GOT3 (cell line): ENCODE measurements at places on chromosomes 12 and 14.

DNA sequence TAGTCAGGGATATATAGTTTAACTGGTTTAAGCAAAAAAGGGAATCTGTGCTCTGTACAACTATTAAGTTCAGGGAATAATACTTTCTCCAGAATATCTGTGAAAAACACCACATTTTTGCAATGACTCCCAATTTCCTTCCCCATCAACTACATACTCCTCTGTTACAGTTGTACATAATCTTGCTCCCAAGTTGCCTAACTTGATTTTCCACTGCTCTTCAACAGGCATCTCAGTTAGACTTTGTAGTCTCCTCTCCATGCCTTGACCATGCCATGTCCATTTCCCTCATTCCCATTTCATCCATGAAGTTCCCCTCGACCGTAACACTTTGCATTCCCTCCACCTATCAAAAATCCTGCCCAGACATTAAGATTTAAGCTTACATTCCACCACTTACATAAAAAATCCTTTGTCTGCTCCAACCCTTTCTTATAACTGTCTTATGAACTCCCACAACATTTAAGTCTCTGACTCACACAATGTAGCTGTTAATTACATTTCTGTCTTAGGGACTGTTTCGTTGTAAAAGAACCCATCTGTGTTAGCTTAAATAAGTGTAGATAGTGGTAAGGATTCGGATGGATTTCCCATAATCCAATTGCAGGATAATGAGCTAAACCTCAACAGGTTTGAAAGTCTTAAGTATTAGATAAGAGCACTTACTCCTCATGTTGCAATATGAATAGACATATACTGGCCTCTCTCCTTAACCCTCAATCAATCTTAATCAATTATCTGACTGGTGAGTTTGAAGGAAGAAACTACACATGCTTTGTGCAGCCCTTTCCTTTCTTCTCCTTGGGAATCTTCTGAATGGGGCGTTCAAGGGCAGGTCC lies 156.5 kb downstream of the PAWR start:
- DNase-seq, result no peak

DNA sequence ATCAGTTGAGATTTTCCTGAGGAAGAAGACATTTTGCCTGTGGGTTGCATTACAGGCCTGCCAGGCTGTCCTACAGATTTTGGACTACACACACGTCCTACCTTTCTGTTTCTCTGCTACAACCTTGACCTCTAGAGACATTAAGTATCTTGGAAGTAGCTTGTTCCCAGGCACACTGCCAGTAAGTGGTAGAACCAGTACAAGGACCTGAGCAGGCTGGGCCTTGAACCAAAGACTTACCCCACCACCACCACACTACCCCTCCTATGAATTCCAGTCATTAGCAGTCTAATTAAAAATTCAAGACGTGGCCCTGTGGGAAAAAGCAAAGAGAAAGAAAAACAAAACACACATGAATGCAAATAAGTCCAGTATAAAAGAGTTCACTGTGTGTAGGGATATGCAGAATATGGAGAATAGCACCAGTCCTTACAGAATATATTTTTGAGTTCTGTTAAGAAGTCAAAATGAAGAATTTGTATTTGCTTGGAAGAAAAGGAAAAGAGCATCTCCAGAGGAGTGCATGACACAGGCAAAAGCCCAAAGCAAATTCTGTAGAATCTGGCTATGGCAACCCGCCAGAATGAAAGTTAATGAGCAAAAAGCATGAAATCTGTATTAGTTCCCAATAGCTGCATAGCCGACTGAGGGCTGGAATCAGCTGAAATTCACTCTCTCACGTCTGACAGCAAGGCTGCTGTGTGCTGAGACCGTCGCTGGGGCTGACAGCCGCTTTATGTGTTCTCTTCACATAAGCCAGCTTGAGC lies 74.3 kb upstream of the ST8SIA1 start:
- DNase-seq, result no peak

DNA sequence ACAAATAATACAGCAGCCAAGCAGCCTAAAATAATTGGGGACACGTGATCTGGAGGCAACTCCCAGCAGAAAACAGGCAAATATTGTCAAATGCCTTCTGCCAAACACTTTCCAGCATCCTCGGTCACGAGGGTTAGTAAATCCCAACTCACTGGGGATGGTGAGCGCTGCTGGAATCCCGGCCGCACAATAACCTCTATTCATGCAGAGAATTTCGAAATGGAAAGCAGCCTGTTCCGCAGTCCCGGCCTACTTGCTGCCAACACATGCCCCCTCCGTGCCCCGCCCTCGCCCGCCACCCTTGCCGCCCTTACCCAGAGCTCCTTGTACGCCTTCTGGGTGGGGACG lies 62.2 kb downstream of the RFX4 start:
- DNase-seq, result no peak

- no peak for DNase-seq
Measured at GRCh38 chr12:56590237-56590830, 39.8 kb downstream of the BAZ2A start.

DNA sequence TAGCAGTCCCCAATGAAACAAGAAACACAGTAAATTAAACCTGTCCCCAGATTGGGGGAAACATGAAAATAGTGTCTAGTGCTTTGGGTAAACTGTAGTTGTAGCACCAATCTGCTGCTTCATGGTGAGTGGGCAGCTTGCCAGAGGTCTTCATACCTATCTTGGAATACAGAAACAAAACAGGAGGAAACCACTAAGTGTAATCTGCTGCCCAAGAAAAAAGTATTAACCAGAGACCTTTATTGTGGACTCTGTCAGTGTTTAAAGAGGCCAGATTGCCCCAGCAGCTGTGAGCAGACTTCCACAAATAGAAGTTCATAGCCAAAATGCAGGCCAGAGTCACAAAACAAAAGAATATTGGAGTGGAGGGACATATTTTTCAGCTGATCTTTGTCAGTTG lies 2.3 kb downstream of the ISCU start:
- DNase-seq, result no peak

DNA sequence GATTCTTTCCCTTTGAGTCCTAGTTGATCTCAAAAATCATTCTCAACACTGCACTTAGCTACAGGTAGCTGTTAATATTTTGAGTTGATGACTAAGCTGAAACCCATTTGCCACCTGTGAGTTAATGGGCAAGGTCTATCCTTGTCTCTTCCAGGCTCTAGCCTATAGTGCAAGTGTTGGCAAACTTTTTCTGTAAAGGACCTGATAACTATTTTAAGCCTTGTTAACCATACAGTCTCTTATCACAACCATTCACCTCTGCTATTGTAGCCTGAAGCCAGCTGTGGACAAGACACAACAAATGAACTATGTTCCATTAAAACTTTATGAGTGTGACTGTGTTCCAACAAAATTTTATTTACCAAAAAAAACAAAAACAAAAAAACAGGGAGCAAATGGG lies 19.4 kb downstream of the RAP1B start:
- DNase-seq, result no peak

GRCh38 chr12:116639765-116640164 lies 80.6 kb downstream of the MAP1LC3B2 start:
- DNase-seq, result no peak

DNA sequence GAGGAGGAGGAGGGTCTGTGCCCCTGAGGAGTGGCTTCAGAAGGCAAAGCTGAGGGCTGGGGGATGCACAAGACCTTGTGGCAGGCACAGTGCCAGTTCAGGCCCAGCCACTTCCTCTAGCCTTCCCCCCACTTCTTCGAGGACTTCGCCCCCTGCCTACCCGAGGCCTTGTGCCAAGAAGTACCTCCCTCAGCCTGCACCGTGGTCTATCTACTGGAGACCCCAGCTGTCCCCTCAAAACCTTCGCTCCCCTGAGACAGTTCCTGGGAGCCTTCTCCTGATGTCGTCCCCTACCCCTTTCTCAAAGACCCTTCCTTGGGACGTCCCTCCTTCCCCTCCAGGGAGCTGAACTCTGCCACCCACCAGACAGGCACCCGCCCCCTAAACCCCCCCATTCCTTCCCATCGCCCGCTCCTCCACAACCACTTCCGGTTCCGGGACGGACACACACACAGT lies 604 bp downstream of the ZNF384 start:
- DNase-seq, result no peak

- no peak for DNase-seq
Measured at GRCh38 chr12:51321882-51322281, 2.1 kb downstream of the BIN2 start.

DNA sequence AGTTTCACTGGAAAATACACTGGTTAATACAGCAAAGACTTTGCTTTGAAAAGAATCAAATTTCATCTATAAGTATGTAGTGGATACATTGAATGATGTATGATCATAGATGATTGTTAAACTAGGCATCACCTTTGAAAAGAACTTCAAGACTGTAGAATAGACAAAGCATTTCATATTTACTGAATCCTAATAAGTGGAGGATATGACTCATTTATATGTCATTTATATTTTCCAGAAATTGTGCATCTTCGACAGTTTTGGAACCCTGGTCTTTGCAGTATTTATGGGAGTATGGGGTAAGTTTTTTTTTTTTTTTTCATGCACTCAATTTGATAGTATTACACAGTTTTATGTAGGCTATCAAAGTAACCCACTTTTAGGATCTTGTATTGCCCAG lies 161.9 kb downstream of the ANO6 start:
- no peak for DNase-seq

- no peak for DNase-seq
Measured at GRCh38 chr12:46379352-46379751, 6.8 kb upstream of the SLC38A2 start.
